Stimulated activated CD4-positive, alpha-beta T cell treated with anti-CD3 and anti-CD28 coated beads, TNF-alpha, amount 100 ng/mL, for 1 hour (primary cell): ENCODE measurements at places on chromosomes 13 and 19.

DNA sequence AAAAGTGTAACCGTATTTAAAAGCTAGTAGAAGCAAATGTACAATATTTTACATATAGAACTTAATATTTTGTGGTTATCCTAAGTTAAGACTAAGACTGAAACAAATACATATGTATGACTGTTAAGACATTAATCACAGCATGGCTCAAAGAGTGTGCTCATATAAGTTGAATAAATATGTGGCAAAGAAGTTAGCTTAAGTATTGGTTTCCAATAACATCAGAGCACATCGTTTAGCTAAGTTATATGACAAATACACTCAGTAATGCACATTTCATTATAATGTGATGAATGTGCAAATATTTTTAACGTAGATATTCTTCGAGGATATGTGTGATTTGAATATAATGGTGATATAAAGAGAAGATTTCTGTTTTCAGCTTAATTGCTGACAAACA, 253.8 kb downstream of the SLITRK5 start:
- DNase-seq, result no peak

- DNase-seq, result no peak
Observed at GRCh38 chr13:98284679-98285078, 107.6 kb upstream of the RNF113B start.

GRCh38 chr13:44719857-44720671, 143.9 kb upstream of the TSC22D1 start:
- DNase-seq, result no peak

DNA sequence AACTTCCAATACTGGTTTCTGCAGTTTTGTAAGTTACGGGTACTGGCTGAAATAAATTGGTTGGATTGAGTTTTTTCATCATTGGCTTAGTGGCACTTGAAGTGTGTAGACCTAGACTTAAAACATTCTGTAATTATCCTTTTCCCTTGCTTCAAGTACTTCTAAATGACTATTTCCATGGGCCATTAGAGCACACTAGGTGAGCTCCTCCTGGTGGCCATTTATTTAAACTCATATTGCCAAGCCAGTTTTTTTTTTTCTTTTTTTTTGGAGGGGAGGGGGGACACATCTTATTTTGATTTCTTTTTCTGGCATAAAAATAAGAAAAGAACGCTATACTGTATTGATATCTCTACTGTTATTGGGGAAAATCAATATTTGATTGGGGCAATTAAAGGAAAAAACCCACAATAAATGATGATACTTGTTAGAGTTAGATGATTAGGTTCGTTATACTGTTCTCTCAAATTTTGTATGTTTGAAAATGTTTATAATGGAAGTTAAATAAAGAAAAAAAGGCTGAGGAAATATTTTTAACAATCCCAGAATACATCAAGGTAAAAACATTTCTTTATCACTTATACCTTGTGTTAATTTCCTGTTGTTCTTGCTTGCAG, 82.9 kb downstream of the PDS5B start:
- DNase-seq, result no peak

DNA sequence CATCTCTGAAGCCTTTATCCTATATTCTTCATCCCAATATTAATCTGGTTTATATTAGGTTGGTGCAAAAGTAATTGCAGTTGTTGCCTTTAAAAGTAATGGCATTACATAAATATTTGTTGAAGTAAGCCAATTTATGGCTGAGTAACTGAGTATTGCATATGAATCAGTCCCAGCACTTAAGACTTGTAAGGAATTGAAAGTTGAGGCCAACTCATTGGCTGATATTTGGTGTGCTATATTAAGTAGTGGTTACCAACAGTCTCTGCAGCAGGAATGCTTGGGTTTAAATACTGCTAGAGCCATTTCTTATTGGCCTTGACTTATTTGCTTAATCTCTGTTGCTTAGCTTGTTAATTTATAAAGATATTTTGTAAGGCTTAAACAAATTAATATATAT, 460.7 kb downstream of the GPC6 start:
- DNase-seq, result no peak

- DNase-seq, result no peak
Observed at GRCh38 chr19:18697680-18698079, 14.2 kb downstream of the CRTC1 start.

DNA sequence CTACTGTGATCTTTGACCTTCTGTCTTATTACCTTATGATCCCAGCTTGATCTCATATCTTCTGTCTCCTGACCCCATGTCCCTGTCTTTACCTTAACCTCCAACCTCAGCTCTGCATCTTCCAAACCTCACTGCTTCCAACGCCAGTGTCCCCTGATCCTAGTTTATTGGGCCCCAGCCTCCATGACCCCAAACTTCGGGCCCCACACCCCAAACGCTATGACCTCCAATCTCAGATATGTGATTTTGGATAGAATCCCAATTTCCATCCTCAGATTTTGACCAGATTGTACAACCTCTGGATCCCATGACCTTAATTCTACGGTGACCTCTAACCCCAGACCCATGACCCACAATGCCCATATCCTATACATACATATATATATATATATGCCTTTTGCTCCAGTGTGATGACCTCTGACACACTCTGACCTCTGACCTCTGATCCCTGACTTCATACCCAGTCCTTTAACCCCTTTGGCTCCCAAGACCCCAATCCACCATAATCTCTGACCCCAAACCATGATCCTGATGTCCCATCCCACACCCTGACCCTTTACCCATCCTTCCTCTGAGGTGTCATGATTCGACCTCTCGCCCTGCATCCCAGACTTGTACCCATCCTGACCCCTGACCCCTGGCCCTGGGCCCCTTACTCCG, 3.5 kb downstream of the KLK12 start:
- DNase-seq, result no peak

- no peak for DNase-seq
Observed at GRCh38 chr13:105278943-105279381, 1256.5 kb downstream of the EFNB2 start.

- no peak for DNase-seq
Observed at GRCh38 chr13:90321281-90321931, 1026.1 kb upstream of the MIR17HG start.
